ENCODE measurements at places on chromosomes 16 and 17.

DNA sequence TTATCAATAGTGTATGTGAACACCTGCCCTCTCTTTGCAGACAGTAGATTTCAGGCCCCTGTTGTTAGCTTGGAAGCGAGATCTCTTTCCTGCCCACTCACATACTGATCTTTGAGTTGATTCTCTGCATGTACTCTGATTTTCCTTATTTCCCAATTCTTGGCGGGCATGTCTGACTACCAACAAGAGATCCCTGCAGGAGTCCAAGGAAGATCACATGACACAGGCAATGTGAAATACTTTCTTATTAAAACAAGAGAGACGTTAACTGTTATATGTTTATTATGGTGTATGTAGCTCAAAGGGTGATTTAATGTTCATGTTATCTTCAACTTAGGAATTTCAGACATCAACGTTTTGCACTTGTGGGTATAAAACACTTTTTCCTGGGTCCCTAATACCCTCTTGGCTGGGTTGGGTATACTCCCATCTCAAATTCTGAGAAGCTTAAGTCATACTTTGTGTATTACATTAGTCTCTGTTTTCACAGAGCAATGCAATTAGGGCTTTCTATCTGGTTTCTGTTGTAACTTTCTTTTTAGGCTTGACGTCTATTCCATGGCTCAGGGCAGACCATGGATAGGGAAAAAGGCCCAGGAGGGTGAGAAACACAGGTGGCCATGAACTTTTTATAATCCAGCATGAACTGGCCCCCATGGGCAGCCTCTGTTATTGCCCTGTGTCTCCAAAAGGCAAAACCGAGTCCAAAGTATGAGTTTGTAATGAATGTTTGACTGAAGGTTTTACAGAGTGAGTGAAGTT is 32.2 kb downstream of the HSD17B2 start:
- no peak for DNase-seq

DNA sequence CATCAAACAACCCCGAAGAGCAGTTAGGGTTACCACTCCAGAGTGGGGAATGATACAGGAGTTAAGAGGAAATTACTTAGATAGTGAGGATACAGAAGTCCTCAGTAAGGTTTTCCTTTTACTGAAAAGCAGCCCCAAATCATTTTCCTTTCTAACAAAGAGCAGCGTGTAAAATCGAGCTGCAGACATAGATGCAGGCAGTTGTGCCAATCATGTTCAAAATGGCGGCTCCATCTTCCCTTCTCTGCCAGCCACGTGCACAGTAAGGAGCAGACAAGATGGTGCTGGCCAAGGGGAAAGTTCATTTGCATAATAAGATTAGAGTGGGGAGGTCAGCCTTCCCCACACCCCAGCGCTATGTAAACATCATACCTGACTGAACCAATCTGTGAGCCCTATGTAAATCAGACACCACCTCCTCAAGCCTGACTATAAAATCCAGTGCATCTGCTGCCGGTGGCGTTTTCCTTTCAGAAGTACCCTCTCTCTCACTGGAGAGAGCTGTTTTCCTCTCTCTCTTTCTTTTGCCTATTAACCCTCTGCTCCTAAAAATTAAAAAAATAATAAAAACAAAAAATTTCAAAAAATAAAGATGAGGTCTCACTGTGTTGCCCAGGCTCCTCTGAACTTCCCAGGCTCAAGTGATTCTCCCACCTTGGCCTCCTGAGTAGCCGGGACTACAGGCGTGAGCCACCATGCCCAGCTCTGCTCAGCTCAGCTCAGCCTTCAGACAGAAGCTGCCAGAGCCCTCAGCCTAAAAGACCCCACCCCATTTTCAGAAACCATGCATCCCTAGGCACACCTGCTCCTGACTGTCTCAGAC is 2.6 kb upstream of the SRL start:
- peak; percentile 64 for DNase-seq

GRCh38 chr16:67016681-67017420 is 12.1 kb upstream of the CBFB start:
- DNase-seq = no peak

DNA sequence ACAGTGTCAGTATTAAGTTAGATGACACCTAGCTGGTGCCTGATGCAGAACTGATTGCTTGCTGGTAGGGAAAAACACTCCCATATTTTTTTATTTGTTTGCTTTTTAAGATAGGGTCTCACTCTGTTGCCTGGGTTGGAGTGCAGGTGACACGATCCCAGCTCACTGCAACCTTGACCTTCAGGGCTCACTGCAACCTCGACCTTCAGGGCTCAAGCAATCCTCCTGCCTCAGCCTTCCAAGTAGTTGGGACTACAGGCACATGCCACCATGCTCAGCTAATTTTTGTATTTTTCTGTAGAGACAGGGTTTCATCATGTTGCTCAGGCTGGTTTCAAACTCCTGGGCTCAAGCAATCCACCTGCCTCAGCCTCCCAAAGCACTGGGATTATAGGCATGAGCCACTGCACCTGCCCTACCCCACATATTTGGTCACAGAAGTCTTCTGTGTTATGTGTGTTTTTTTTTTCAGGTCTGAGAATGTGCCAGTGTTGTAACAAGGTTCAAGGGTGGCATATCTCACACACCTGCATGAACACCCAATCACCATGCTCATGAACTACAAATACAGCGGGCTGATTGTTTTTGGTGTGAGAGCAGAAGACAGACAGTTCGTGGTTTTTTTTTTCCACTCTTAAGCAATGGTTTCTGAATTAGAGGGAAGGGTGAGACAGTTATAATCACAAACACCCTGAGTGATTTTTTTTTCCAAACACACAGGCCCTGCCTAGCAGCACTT is 22.8 kb downstream of the SPAG9 start:
- DNase-seq = peak; percentile 74

DNA sequence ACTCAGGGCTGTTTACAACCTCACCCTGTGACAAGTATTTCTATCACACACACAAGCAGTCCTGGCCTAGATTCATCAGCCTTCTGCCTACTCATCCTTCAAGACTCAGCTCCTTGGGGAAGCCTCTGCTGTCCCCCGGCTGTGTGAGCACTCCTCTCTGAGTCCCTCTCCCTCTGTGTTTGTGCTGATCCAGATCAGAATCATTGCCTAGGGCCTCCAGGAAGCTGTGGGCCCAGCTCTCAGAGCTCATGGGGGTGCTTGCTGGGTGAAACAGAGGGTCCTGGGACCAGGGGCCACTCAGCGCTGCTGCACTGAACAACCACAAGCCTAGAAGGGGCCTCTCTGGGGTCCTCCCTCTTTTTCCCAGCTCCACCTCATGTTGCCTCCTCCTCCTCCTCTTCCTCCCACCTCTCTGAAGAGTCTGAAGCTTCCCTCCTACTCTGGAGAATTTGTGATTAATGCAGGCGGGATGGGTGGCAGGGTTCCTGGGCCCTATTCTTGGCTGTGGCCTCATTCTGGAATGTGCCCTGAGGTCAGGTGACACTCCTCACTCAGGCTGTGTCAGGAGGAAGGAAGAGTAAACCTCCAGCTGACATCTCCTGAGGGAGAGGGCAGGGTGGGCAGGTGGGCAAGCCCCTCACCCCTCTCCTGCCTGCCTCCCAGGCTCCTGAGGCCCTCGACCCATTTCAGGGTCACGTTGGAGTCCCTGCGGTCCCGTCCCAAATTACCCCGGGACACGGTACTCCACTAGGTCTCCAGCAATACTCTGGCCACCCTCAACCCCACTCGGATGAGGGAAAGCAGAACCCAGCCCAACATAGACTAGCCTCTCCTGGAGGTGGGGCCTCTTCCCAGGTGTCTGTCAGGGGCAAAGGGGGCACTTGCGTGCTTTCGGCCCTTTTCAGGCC is 10.1 kb downstream of the WFIKKN2 start:
- DNase-seq = no peak

DNA sequence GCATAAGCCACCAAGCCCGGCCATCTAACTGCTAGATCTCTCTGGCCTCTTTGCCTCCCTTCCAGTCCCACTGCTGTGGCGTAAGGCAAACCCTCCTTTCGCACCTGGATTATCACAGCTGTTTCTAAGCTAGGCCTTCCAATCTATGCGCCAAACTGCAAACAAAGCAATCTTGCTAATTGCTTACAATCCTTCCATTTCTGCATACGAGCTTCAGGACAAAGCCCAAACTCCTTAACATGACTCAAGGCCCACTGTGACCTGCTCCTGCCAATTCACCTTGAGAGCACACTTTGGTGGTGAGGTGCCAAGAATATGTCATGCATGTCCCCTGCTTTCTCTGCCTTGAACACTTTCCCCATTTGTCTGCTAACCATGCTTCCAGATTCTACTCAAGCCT is 6.0 kb upstream of the ARL5C start:
- DNase-seq = peak; percentile 6

GRCh38 chr16:68086860-68087268 is 1.7 kb downstream of the NFATC3 start:
- no peak for DNase-seq

DNA sequence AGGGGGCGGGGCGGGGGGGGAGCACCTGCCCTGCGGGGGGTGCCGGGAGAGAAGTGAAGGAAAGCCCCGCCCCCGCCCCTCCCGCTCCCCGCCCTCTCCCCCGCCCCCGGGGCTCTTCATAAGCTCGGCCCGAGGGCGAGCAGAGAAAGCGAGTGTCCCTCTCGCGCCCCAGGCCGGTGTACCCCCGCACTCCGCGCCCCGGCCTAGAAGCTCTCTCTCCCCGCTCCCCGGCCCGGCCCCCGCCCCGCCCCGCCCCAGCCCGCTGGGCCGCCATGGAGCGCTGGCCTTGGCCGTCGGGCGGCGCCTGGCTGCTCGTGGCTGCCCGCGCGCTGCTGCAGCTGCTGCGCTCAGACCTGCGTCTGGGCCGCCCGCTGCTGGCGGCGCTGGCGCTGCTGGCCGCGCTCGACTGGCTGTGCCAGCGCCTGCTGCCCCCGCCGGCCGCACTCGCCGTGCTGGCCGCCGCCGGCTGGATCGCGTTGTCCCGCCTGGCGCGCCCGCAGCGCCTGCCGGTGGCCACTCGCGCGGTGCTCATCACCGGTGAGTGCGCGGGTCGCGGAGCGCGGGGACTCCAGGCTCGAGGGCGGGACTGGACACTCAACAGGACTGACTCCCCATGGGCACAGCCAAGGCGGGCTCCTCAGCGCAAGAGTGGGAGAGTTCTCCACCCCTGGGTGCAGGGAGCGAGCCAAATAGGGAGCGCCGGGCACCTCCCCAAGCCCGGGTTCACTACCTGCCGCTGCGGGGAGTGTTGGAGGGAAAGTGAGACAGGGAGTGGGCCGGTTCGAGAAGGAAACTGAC is at the start of gene HSD11B2:
Gene HSD11B2 (plus strand): TSS at position 145 of the 798 bp plus-strand sequence. CDS start 128 bp downstream, at position 273.
- DNase-seq = peak; percentile 71

DNA sequence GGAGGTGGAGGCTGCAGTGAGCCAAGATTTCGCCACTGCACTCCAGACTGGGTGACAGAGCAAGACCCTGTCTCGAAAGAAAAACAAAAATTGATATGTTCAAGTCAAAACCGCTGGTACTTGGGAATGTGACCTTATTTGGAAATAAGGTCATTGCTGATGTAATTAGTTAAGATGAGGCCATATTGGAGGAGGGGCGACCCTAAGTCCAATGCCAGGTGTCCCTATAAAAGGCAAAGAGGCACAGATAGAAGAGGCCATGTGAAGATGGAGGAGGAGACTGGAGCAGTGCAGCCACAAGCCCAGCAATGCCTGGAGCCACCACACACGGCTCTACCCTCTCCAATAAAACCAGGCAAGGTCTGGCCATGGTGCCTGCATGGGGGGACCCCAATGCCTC is 50.8 kb upstream of the JPH3 start:
- no peak for DNase-seq

- no peak for DNase-seq
Observed at GRCh38 chr17:43644081-43644480, 17.6 kb downstream of the MEOX1 start.

DNA sequence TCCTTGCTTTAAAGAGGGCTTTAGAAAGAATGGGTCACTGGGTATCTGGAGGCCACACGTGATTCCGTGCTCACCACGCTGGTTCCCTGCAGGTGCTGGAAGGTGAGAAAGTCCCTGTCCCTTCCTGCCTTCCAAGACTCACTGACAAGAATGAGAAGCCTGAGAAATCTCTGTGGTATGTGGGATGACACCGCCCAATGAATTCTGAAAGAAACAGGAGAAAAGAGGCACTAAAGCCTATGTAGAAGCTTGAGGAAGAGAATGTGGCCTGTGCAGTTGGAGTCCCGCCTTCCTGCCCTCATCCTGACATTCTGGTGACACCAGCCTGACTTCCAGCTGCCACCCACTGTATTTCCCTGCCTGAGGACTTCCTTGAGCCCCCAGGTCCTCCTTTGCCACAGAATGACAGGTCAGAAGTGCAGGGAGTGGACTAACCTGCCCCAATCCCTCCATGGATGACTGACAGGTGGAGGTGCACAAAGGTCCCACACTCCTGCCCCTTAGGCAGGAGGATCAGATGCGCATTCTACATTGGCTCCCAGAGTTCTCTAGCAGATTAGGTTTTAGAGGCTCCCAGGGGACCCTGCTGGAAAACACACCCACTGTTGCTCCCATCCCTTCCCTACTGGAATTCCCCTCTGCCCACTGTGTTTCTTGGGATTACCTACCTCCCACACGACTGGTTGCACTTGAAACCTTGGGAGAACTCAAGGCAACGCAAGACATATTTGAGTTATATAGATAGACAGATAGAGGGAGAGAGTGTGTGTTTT is 38.6 kb upstream of the TENT4B start:
- DNase-seq = no peak

DNA sequence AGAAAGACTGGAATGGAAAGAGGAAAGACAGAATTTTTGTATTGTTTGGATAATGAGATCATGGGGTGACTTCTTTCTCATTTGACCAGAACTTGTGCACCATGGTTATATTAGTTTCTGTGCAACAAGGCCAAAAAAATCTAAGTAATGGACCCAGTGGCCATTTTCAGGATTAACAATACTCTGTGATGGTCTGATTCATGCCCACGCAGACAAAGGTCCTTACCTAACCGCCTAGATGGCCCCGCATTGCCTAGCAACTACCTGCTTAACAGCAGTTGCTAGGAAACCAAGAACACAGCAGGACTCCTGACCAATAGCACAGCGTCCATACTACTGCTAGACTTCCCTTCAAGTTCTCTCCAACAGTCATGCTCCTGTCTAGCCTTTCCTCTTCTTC is 22.4 kb downstream of the MIS12 start:
- DNase-seq = no peak

GRCh38 chr17:3986939-3987335 is 22.7 kb upstream of the ATP2A3 start:
- DNase-seq = no peak

DNA sequence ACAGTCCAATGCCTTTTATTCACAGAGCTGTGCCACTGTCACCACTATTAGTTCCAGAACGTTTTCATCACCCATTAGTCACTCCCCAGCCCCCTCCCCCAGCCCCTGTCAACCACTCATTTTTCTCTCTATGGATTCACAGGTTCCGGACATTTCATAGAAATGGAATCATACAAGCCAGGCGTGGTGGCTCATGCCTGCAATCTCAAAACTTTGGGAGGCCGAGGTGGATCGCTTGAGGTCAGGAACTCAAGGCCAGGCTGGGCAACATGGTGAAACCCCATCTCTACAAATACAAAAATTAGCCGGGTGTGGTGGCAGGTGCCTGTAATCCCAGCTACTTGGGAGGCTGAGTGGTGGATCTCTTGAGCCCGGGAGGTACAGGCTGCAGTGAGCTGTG is 759 bp upstream of the PAM16 start:
- no peak for DNase-seq

GRCh38 chr16:12508054-12508453 is 295.6 kb downstream of the CPPED1 start:
- no peak for DNase-seq

Measured in stomach (tissue), 19 donors.